ENCODE measurements at places on chromosomes 2 and 18.

- no peak overlapping the region for H3K27ac ChIP-seq
- H3K4me1 ChIP-seq, result no peaks in the 10 kb centered on the region
- no peaks in the 10 kb centered on the region for H3K27me3 ChIP-seq
- H3K36me3 ChIP-seq, result no peaks in the 10 kb centered on the region
Measured at GRCh38 chr18:34697233-34697632, 12.9 kb upstream of the DTNA start.

DNA sequence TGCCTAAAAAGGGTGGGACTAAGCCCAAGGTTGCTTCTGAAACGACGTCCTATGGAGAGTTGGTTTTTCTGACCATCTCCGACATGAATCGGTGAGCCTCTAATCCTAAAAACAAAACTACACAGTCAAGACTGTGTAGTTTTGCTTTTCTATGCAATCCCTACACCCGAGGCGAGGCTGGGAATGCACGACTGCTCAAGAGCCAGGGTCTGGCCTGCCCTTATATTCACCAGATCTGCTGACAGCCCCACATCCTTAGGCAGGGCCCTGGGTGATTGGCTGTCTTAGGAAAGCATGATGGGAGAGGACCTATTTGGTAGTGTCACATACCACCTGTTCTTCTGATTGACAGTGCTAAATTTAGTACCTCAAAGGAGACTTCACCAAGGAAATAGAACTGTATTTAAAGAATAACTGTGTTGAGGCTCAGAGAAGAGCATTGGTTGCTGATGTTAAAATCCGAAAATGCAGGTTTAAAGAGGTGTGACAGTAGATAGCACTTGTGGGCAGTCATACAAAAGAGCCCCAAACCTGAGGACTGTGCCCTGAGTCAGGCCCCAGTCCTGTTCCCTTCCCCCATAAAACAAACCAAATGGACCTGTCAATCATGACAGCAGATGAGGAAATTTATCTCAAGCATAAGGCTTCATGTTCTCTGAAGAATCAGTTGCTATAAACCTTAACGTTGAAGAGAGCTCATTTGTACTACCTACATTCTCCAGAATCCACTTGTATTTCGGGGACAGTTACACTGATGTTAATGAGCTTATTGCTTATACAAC lies at the start of gene TTN:
TTN (minus strand) TSS at position 197 of the 782 bp plus-strand sequence. CDS start 2,781 bp downstream, outside the sequence.
- H3K4me3 ChIP-seq, result no peak within 1 kb of the TSS
- ATAC-seq, result no peak
- H3K27ac ChIP-seq, result no peak within 1 kb of the TSS
- no peaks in the 10 kb centered on the region for H3K27me3 ChIP-seq
- H3K4me1 ChIP-seq, result no peaks in the 10 kb centered on the region

- H3K27me3 ChIP-seq, result peaks cover 19% of the 10 kb centered on the region
- no peak for ATAC-seq
- H3K27ac ChIP-seq, result no peak overlapping the region
- H3K4me1 ChIP-seq, result no peaks in the 10 kb centered on the region
Measured at GRCh38 chr18:46519870-46520269, 137.2 kb downstream of the LOXHD1 start.

DNA sequence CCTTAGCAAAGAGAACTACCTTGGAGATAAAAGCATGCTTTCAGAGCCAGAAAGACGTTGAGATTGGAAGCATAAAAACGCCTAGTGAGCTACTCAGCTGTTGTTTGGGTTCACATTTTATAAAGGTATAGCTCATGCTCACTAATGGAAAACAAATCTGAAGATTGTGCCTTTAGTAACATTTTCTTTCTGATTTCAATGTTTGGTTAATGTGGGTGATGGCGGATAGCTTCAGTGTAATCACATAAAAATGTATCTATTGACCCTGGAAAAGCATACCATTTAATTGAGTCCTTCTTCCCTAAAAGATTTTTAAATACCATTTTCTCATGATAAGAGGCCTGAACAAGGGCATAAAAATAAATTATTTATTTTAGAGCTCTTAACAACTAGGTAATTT lies 73.4 kb downstream of the DTNA start:
- no peak for ATAC-seq
- no peak overlapping the region for H3K27ac ChIP-seq
- H3K4me1 ChIP-seq, result no peaks in the 10 kb centered on the region
- peaks cover 6% of the 10 kb centered on the region for H3K27me3 ChIP-seq
- no peaks in the 10 kb centered on the region for H3K36me3 ChIP-seq
- H3K4me3 ChIP-seq, result no peak overlapping the region

GRCh38 chr2:38734299-38735058 lies 16.7 kb downstream of the SRSF7 start:
- no peak for ATAC-seq
- peaks cover 99% of the 10 kb centered on the region for H3K36me3 ChIP-seq
- H3K4me1 ChIP-seq, result peaks cover 27% of the 10 kb centered on the region
- no peak overlapping the region for H3K4me3 ChIP-seq
- peak overlapping the region; percentile 70 for H3K27ac ChIP-seq

GRCh38 chr2:207503234-207503633 lies 26.5 kb upstream of the CREB1 start:
- H3K4me3 ChIP-seq, result no peak overlapping the region
- no peaks in the 10 kb centered on the region for H3K27me3 ChIP-seq
- peaks cover 39% of the 10 kb centered on the region for H3K4me1 ChIP-seq
- peak; percentile 11 for ATAC-seq

DNA sequence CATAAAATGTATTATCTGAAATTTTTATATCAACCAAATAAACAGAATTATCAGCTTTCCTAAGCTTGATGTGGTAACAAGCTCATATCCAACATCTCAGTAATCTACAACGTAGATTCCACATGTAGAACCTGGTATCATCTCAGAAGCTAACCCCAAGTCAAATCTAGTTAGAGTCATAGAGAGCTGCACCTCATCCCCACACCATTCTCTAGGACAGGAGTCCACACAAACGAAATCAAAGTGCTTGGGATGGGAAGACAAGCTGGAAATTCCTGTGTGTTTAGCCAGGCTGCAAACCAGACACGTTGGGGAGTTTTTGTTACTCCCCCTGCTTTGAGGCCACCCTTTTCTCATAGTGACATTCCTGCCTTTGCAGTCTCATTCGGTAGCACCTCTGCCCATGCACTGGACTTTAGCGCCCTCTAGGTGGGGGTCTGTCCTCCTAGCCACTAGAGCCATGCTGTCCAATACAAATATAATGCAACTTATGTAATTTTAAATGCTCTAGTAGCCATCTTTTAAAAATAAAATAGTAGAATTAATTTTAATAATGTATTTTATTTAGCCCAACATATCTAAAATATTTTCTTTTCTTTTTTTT lies 28.1 kb upstream of the SATB2 start:
- H3K36me3 ChIP-seq, result no peaks in the 10 kb centered on the region
- no peak overlapping the region for H3K27ac ChIP-seq
- H3K4me1 ChIP-seq, result no peaks in the 10 kb centered on the region
- H3K4me3 ChIP-seq, result no peak overlapping the region

- peaks cover 37% of the 10 kb centered on the region for H3K36me3 ChIP-seq
- H3K4me3 ChIP-seq, result no peak overlapping the region
- ATAC-seq, result no peak
- no peak overlapping the region for H3K27ac ChIP-seq
- H3K4me1 ChIP-seq, result no peaks in the 10 kb centered on the region
Measured at GRCh38 chr2:190207930-190208329, 111.7 kb downstream of the HIBCH start.

- H3K4me3 ChIP-seq, result no peak overlapping the region
- no peaks in the 10 kb centered on the region for H3K36me3 ChIP-seq
- H3K4me1 ChIP-seq, result no peaks in the 10 kb centered on the region
- no peaks in the 10 kb centered on the region for H3K27me3 ChIP-seq
- no peak overlapping the region for H3K27ac ChIP-seq
- ATAC-seq, result no peak
Measured at GRCh38 chr2:164014791-164015190, 279.0 kb upstream of the FIGN start.

- no peak overlapping the region for H3K4me3 ChIP-seq
- no peaks in the 10 kb centered on the region for H3K36me3 ChIP-seq
- ATAC-seq, result peak; percentile 95
- no peaks in the 10 kb centered on the region for H3K27me3 ChIP-seq
Measured at GRCh38 chr2:230569298-230569697, 143.3 kb upstream of the CAB39 start.

- H3K4me1 ChIP-seq, result no peaks in the 10 kb centered on the region
- no peak for ATAC-seq
- no peak overlapping the region for H3K4me3 ChIP-seq
- H3K27me3 ChIP-seq, result no peaks in the 10 kb centered on the region
- no peaks in the 10 kb centered on the region for H3K36me3 ChIP-seq
- no peak overlapping the region for H3K27ac ChIP-seq
Measured at GRCh38 chr18:25058521-25058920, 293.4 kb downstream of the ZNF521 start.

DNA sequence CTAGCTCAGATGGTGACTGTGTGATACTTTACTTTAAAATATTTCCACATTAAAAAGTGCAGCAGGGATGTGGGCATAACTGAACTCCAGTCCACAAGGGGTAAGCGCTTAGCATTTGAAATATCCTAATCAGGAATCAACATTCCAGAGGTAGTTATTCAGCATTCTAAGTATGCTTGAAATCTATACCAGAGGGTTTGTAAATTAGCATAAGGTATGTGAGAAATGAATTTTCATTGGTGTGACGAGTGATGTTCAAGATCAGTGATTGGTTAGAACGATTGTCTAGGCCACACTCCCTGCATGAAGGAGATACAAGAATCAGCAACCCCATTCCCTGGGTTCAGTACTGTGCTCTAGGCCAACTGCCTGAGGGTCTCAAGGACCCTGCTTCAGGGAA lies 42.6 kb downstream of the MAPK4 start:
- ATAC-seq, result no peak
- no peaks in the 10 kb centered on the region for H3K36me3 ChIP-seq
- peaks cover 22% of the 10 kb centered on the region for H3K27me3 ChIP-seq
- no peak overlapping the region for H3K4me3 ChIP-seq
- no peaks in the 10 kb centered on the region for H3K4me1 ChIP-seq

GRCh38 chr2:3098231-3098630 lies 279.4 kb downstream of the EIPR1 start:
- H3K4me1 ChIP-seq, result no peaks in the 10 kb centered on the region
- no peaks in the 10 kb centered on the region for H3K36me3 ChIP-seq
- H3K4me3 ChIP-seq, result no peak overlapping the region
- peaks cover 5% of the 10 kb centered on the region for H3K27me3 ChIP-seq
- ATAC-seq, result no peak

DNA sequence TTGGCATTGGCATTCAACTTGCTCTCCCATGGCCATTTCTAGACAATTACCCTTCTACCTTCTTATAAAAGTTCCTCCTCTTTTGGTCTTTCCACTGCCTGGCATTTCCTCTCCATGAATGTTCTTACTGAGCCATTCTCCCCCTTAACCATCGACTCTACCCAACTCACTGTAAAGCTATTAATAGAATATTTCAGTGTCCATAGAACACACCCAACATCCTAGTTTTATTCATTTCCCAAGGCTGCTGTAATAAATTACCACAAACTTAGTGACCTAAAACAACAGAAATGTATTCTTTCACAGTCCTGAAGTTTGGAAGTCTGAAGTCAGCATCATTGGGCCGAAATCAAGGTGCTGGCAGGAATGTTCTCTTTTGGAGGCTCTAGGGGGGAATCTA lies 170.0 kb upstream of the ATP5MC3 start:
- no peak overlapping the region for H3K4me3 ChIP-seq
- no peaks in the 10 kb centered on the region for H3K36me3 ChIP-seq
- H3K27ac ChIP-seq, result no peak overlapping the region
- no peak for ATAC-seq

GRCh38 chr2:73252238-73253027 lies 18.3 kb downstream of the CCT7 start:
- no peak for ATAC-seq
- H3K36me3 ChIP-seq, result peaks cover 80% of the 10 kb centered on the region
- H3K27ac ChIP-seq, result peak overlapping the region; percentile 37
- H3K4me1 ChIP-seq, result no peaks in the 10 kb centered on the region

- no peak for ATAC-seq
- H3K27ac ChIP-seq, result no peak overlapping the region
- H3K36me3 ChIP-seq, result no peaks in the 10 kb centered on the region
- H3K4me3 ChIP-seq, result no peak overlapping the region
- H3K4me1 ChIP-seq, result no peaks in the 10 kb centered on the region
Measured at GRCh38 chr2:14866736-14867352, 234.3 kb downstream of the LRATD1 start.

- H3K4me3 ChIP-seq, result no peak overlapping the region
- no peak for ATAC-seq
- no peaks in the 10 kb centered on the region for H3K36me3 ChIP-seq
- H3K27me3 ChIP-seq, result peaks cover 7% of the 10 kb centered on the region
Measured at GRCh38 chr2:33451825-33452224, 24.6 kb upstream of the RASGRP3 start.

- H3K4me1 ChIP-seq, result no peaks in the 10 kb centered on the region
- no peak overlapping the region for H3K4me3 ChIP-seq
- ATAC-seq, result no peak
- H3K36me3 ChIP-seq, result no peaks in the 10 kb centered on the region
- no peak overlapping the region for H3K27ac ChIP-seq
Measured at GRCh38 chr2:144914113-144914512, 394.2 kb upstream of the ZEB2 start.

DNA sequence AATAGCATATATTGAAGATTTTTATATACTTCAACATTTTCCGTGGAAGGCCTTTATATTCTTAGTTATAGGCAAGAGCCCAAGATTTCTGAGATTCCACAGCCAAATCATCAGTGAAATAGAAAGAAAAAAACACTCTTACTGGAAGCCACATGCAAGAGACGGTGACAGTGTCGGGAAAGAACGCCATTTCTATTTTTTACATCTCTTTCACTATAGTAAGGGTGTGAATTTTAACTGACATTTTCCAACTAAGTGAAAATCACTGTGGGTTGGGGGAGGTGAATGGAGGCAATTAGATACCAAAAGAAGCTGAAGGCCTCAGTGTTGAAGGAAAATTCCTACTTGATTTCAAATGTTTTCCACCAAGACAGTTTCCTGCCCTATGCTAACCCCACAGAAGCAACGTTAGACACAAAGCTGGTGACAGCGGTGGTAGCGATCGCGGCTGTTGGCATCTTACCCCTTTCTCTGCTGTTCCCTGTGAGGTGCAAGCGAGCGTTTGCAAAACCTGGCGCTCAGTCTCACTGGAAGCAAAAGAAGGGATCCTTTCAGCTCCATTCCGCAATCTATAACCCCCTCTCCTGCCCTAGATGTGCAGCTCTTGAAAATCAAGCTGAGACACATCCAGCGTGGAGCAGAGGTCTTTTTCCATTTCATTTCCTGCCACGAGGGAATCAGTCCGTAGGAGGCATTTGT lies 20.0 kb downstream of the ID2 start:
- H3K4me1 ChIP-seq, result no peaks in the 10 kb centered on the region
- H3K4me3 ChIP-seq, result no peak overlapping the region
- H3K27ac ChIP-seq, result no peak overlapping the region
- no peaks in the 10 kb centered on the region for H3K27me3 ChIP-seq
- no peak for ATAC-seq
- H3K36me3 ChIP-seq, result no peaks in the 10 kb centered on the region

All from activated T-helper 17 cell treated with anti-CD3 and anti-CD28 coated beads, Interleukin-2, amount 50 U/mL, for 72 hours (primary cell).